ENCODE measurements at places on chromosomes 13 and 19. TPM values are rescaled to one million over a fixed set of nuclear protein-coding genes. Genes with fewer than 3 reads are reported as not detected.

The PCDH8 gene
- total RNA-seq, result not detected

The PRR20A gene
- total RNA-seq, result not detected

GRCh38 chr13:107170270-107170931, 602.5 kb upstream of the ARGLU1 start:
- H3K4me1 ChIP-seq, result no peaks in the 10 kb centered on the region
- DNase-seq, result no peak
- no peaks in the 10 kb centered on the region for H3K27me3 ChIP-seq
- H3K27ac ChIP-seq, result no peak overlapping the region
- H3K4me3 ChIP-seq, result no peak overlapping the region

The TEX26 gene
- total RNA-seq, result not detected

DNA sequence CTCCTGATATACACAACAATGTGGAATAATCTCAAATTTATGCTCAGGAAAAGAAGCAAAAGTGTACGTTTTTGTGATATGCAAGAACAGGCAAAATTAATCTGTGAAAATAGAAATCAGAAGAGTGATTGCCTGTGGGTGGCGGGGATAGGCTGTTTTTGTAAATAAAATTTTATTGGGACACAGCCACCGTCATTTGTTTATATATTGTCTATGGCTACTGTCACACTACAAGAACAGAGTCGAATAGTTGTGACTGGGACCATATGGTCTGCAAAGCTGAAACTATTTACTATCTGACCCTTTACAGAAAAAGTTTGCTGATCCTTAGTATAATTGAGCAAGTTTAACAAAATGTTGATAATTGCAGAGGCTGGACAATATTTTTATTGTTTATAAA, 269.5 kb upstream of the HTR2A start:
- H3K36me3 ChIP-seq, result no peaks in the 10 kb centered on the region
- no peaks in the 10 kb centered on the region for H3K27me3 ChIP-seq
- H3K4me3 ChIP-seq, result no peak overlapping the region
- no peak overlapping the region for H3K27ac ChIP-seq

DNA sequence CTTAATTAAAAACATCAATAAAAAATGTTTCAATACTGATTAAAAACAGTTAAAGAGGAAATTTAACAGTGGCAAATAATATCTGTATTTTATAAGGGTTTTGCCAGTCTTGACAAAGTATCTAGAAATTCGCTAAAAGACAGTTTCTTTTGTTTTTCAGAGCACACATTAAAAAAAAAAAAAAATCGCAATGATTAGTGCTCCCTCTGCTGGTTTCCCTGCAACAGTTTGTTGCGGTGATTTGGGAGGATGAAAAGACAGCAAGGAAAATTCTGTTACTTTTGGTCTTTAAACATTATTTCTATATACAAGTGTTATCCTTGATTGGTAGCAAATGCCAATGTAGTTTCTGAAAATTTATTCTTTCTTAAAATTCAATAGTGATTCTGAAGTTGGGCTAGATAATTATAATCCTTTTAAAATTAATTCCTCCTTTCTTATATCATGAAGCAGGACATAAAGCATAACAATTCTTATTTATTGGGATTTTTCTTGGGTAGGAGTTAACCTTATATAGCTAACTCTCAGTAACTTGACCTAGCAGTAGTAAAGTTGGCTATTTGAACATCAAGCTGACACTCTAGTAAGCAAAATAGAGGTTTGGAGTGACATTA, 23.1 kb upstream of the SPRY2 start:
- no peak overlapping the region for H3K4me3 ChIP-seq
- H3K27me3 ChIP-seq, result peaks cover 8% of the 10 kb centered on the region
- H3K4me1 ChIP-seq, result no peaks in the 10 kb centered on the region

DNA sequence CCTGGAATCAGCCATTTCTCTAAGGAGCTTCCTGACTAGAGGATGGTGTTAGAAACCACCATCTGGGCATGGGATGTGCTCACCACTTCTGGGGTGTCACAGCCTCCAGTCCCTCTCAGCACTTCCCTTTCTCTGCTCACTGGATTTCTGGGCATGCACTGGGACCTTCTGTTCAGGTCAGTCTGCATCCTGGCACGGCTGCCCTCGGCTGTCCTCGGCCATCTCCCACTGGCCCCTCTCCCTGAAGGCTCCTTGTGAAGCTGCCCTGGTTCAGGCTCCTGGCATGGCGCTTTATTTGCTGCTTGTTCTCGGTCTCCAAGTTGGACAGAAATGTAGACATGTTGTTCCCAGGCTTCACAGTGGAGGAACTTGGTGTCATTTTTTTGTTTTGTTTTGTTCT, 60.0 kb downstream of the TEX29 start:
- H3K4me3 ChIP-seq, result no peak overlapping the region
- H3K27ac ChIP-seq, result no peak overlapping the region
- H3K4me1 ChIP-seq, result peaks cover 17% of the 10 kb centered on the region
- DNase-seq, result no peak
- H3K36me3 ChIP-seq, result no peaks in the 10 kb centered on the region

The DIRAS1 gene
- 0.55 TPM for total RNA-seq

The CAMSAP3 gene
- 1.7 TPM for total RNA-seq

The CEACAM8 gene
- total RNA-seq, result not detected

DNA sequence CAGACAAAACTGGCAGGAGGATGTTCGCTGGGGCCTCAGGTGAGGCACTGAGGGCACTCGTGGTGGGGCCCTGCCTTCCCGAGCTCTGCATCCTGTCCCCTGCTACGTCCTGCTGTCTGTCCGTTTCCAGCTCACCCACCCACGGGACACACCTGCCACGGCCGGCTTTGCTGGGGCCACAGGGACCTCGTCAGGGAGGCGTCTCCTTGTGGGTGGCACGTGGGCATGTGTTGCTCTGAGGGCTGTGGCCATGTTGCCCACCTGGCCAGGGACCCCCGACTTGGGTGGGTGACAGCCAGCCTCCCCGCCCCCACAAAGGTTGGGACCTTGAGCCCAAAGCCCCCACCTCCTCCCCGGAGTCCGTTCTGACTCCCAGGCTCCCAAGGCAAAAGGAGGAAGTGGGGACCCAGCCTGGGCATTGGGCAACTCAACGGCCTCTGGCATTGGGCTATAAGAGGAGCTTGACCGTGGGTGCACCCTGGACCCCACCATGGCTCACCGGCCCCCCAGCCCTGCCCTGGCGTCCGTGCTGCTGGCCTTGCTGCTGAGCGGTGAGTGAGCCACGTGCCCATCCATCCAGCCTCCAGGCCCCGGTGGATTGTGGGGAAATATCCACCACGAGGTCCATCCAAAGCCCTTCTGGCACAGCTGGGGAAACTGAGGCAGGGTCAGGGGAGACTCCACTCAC, at the start of gene PRTN3:
TSS of gene PRTN3 (plus strand) at position 481 of the 688 bp plus-strand sequence. CDS start at position 491, 10 bp downstream.
- H3K4me1 ChIP-seq, result peaks cover 5% of the 10 kb centered on the region
- H3K4me3 ChIP-seq, result no peak within 1 kb of the TSS
- peaks cover 48% of the 10 kb centered on the region for H3K27me3 ChIP-seq
- H3K36me3 ChIP-seq, result peaks cover 4% of the 10 kb centered on the region

DNA sequence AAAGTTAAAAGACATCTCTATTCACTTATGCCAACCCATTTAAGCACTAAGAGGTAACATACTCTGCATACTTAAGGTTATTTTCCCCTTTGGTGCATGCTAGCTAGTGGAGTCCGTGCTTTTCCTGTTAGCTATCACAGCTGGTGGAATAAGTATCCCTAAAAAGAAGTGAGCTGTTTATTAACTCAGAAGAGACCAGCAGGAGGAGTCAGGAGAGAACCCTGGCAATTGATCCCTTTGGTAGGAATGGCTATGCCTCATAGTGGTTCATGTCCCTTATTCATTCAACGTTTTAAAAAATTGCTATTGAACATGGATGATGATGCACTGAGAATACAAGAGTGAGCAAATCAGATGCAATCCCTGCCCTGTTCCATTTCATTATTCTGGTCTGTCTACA, 12.4 kb upstream of the NEK5 start:
- no peak overlapping the region for H3K4me3 ChIP-seq
- no peaks in the 10 kb centered on the region for H3K27me3 ChIP-seq
- H3K4me1 ChIP-seq, result no peaks in the 10 kb centered on the region
- no peaks in the 10 kb centered on the region for H3K36me3 ChIP-seq

DNA sequence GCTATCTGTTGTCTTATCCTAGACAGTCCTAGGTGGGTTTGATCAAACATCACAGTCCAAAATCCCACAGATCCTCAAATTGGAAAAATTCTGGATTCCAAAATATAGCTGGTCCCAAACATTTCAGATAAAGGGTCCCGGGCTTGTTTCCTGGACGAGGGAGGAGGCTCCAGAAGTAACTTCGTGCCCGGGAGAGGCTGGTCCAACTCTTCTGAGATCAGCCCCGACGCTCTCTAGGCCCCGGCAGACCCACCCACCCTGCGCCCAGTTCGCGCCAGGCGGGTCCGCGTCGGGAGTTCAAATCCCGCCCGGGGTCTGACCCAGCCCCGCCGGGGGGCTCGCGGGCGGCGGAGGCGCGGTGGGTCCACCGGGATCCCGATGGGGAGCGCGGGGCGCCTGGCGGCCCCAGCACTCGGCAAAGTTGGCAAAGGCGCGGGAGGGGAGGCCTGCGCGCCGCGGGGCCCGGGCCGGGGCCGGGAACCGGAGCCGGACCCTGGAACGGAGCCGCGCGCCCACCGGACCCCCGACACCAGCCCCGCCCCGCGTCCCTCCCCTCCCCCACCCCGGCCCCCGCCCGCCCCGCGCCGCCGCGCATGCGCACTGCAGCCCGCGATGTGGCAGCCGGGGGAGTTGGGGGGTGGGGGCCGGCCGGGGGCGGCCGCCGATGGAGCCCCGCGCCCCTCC, 513 bp downstream of the MIER2 start:
- peaks cover 4% of the 10 kb centered on the region for H3K36me3 ChIP-seq
- H3K27ac ChIP-seq, result peak overlapping the region; percentile 66
- H3K27me3 ChIP-seq, result peaks cover 6% of the 10 kb centered on the region
- H3K4me3 ChIP-seq, result peak overlapping the region; percentile 82
